ENCODE measurements at places on chromosomes 5 and 9.

GRCh38 chr5:97751540-97751939, 568.5 kb upstream of the RIOK2 start:
- no peaks in the 10 kb centered on the region for H3K27me3 ChIP-seq
- H3K4me3 ChIP-seq = no peak overlapping the region
- no peak overlapping the region for H3K27ac ChIP-seq
- DNase-seq = no peak
- no peaks in the 10 kb centered on the region for H3K36me3 ChIP-seq
- H3K4me1 ChIP-seq = no peaks in the 10 kb centered on the region

DNA sequence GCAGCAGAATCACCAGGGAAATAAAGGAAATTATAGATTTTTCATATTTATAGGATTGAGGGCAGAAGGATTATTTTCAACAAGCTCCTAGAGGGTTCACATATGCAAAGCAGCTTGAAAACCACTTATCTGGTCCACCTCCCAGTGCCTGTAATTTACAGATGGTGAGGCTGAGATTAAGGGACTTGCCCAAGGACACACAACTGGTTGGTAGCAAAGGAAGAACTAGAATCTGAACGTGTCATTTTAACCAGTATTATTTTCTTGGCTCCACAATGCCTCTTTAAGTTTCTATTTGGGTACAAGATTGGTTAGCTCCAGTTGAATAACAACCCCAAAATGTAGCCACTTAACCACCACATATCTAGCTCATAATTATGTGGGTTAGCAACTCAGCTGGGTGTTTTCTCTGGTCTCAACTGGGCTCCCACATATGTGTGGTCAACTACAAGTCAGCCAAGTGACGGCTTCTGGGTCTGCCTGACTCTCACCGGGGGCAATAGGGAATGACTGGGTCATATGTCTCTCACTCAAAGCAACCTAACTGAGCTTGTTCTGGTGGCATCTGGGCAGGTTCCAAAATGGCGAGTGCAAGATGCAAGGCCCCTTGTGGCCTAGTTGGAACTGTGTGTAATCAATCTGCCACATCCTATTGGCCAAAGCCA, 127.7 kb downstream of the ZDHHC21 start:
- H3K36me3 ChIP-seq = no peaks in the 10 kb centered on the region
- no peaks in the 10 kb centered on the region for H3K4me1 ChIP-seq
- DNase-seq = no peak
- no peak overlapping the region for H3K4me3 ChIP-seq

DNA sequence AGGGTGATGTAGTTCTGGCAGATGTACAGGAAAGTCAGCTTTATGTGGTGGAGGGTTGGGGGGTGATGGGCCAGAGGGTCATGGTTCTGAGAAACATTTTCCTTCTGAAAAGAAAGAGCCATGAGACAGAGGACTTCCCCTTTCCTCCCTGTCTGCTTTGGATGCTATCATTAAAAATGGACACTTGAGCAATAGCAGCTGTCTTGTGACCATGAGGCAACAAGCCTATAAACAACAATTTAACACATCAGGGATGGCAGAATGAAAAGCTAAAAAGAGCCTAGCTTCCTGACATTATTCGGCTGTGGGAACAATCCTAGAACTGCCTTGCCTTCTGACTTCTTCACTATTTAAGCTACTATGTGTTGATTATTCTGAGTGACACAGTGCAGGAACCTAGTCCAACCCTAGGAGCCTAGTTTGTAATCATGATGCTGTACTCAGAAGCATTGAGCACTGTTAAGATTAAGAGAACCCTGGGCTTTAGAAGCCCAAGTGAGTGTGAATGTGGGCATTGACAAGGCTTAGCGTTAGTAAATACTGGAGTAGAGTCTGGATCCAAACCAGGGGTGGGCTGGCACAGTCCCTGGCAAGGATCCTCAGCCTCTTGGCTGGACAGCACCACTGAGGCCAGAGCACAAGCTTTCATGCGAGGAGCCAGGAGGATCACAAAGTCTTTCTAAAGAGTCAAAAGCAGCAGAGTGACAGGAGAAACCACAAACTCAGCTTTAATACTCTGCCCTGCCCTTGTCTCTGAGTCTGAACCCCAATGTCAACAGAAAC, 178.5 kb upstream of the EGFLAM start:
- no peaks in the 10 kb centered on the region for H3K27me3 ChIP-seq
- H3K4me1 ChIP-seq = no peaks in the 10 kb centered on the region
- no peak overlapping the region for H3K4me3 ChIP-seq

DNA sequence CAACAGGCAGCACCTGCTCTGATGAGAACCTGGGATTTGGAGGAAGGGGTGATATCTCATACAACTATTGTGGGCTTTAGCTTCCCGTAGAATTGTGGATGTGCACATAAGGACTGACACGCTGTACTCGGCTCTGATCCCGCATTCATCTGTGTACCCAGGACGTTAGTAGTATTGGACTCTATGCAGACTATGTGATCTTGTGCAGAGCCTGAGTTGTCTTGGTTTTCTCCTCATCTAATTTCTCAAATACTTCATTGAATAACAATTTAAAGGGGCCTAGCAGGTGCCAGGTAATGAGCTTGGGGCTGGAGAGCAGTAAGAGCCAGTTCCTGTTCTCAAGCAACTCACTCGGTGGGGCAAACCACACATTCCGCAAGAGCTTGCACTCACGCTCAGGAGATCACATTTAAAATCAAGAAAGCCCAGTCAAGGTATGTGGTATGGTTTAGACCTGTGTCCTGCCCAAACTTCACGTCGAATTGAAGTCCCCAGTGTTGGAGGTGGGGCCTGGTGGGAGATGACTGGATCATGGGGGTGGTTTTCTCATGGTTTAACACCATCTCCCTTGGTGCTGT, 14.8 kb downstream of the C5orf15 start:
- H3K27ac ChIP-seq = peak overlapping the region; percentile 18
- no peaks in the 10 kb centered on the region for H3K36me3 ChIP-seq
- no peak for DNase-seq
- H3K4me3 ChIP-seq = no peak overlapping the region

- no peak overlapping the region for H3K27ac ChIP-seq
- H3K27me3 ChIP-seq = no peaks in the 10 kb centered on the region
- H3K36me3 ChIP-seq = no peaks in the 10 kb centered on the region
- H3K4me1 ChIP-seq = peaks cover under 1% of the 10 kb centered on the region
- no peak for DNase-seq
Observed at GRCh38 chr5:159933531-159934485, 17.5 kb downstream of the ADRA1B start.

DNA sequence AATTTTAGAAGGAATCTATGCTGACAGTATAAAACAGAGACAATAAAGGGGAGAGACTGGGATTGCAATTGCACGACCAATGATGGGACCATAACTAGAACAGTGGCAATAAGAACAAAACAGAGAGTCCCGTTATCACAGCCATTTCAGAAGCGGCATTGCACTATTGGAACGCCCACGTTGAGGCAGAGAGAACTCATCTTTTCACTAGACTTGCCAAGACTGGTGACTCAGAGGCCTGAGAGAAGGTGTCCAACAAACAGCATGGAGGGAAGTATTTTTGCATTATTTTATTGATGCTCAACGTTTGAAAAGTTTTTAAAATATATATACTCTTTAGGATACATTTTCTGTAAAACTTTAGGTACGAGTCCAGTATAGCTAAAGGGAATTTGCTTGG, 737.7 kb downstream of the TLE1 start:
- no peaks in the 10 kb centered on the region for H3K27me3 ChIP-seq
- no peak overlapping the region for H3K27ac ChIP-seq
- no peak for DNase-seq
- peaks cover 9% of the 10 kb centered on the region for H3K4me1 ChIP-seq
- H3K4me3 ChIP-seq = no peak overlapping the region

GRCh38 chr9:114276908-114277821, 45.7 kb upstream of the ORM1 start:
- peaks cover 25% of the 10 kb centered on the region for H3K4me1 ChIP-seq
- no peaks in the 10 kb centered on the region for H3K36me3 ChIP-seq
- no peaks in the 10 kb centered on the region for H3K27me3 ChIP-seq
- no peak for DNase-seq

GRCh38 chr9:135979547-135980166, 18.5 kb upstream of the UBAC1 start:
- DNase-seq = no peak
- H3K4me1 ChIP-seq = peaks cover 8% of the 10 kb centered on the region
- H3K4me3 ChIP-seq = no peak overlapping the region
- no peaks in the 10 kb centered on the region for H3K36me3 ChIP-seq
- no peak overlapping the region for H3K27ac ChIP-seq

DNA sequence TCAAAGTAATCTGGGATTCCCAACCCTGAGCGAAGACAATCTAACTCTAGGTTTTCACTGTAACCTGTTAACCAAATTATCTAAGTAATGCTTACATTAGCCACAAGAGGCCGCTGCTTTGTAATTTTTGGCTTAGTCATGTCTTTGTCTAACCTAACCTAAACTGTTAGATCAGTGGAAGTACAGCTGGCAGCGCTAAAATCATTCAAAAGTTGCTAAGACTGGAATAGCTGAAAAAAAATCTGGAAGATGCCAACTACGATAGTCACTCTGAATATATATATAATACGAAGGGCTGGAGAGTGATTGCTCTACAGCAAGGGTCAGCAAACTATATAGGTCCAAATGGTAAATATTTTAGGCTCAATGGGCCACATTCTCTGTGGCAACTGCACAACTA, 60.2 kb downstream of the FBXO38 start:
- no peak overlapping the region for H3K4me3 ChIP-seq
- no peaks in the 10 kb centered on the region for H3K27me3 ChIP-seq
- H3K27ac ChIP-seq = no peak overlapping the region
- no peaks in the 10 kb centered on the region for H3K36me3 ChIP-seq

DNA sequence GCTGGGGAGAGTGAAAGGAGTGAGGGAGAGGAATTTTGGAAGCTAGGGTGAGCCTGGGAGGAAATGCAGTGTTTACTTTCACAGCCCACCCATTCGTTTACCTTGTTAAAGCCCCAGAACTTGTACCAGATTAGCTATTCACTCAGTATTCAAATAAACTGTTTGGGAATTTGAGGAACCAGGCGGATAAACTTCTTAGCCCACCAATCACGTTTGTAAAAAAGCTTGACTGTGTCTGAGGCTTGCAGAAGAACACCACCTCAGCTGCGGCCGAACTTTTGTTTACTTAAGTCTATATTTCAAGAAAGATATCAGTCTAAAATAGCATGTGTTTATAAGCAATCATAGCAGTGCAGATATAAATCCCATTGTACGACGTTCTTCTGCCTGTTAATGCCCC, 5.2 kb upstream of the TLE1 start:
- peaks cover 9% of the 10 kb centered on the region for H3K4me1 ChIP-seq
- no peak overlapping the region for H3K27ac ChIP-seq
- H3K36me3 ChIP-seq = no peaks in the 10 kb centered on the region
- no peak for DNase-seq
- H3K4me3 ChIP-seq = no peak overlapping the region

DNA sequence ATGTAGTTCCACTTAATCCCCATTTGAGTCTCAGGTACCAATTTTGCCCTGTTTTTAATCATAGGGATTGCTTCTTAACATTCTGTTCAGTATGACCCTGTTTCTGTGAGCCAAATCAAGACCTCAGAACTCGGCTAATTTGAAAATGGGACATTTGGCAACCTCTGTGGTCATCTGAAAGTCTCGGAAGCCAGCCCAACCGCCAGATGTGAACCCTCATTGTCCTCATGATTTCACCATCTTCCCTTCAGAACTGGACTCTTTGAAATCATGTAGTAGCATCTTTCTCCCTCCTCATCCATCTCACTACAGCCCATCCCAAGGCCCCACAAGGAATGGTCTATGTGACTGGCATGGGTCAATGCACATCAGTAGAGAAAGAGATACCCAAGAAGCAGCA, 88.9 kb downstream of the S1PR3 start:
- peak overlapping the region; percentile 61 for H3K27ac ChIP-seq
- no peaks in the 10 kb centered on the region for H3K27me3 ChIP-seq
- H3K4me3 ChIP-seq = no peak overlapping the region
- H3K36me3 ChIP-seq = no peaks in the 10 kb centered on the region
- peak; percentile 92 for DNase-seq

DNA sequence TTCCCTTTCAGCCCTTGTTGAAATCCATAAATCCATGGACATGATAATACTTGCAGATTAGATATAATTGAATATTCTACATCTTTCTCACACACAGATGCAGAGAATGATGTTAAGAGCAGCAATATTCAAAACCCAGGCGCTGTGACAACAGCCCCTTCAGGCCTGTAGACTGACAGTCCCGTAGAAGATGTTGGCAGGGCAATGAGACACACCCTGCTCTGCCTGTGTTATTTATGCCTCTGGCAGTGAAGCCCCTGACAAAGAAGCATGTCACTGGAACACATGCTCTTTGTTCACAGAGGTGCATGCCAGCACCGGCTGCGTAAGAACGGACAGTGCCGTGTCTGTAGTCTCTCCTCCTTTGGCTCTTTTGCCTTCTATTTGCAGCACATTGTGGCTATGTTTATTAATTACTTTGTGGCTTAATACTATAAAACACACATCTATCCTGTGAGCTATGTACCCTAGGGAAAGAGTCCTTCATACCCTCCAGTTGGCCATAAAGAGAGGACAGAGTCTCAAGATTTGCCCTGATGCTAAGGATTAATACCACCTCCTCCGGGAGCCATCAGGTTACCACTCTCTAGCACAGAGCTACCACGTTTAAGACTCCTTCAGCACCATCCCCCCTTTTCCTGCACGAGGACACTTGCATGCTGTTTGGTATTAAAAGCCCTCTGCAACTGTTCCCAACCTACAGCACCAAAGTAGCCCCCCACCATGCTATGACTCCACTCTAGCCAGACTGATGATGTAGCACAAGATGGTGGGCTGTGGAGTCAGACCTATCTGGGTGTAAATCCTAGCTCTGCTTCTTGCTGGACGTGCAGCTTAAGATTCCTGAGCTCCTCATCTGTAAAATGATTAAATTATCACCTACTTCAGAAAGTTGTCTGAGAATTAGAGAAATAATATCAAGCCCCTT, 2.0 kb upstream of the ANP32B start:
- DNase-seq = no peak
- H3K4me3 ChIP-seq = no peak overlapping the region
- peak overlapping the region; percentile 100 for H3K27ac ChIP-seq
- no peaks in the 10 kb centered on the region for H3K36me3 ChIP-seq

DNA sequence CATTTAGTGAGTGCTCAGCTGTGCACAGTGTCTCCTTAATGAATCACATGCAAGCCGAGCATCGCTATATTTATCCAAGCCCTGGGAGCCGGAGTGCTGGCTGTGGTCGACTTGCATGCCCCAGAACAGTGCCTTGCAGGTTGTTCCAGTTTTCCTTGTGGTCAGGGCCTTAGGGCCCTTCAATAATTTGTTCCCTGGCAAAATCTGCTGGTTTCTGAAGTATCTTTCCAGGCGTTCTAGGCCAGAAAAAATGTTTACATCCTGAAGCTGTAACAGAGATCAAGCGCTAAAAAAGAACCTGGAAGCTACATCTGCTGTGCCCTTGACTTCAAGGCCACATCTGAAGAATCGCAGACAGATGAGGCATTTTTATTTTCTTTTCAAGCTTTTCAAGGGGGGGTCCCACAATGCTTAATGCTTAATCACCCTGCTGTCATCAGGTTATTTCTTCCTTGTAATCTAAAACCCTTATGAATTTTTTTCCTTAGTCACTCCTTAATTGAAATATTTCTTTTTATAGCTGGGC, 105.8 kb downstream of the DOCK2 start:
- H3K27ac ChIP-seq = no peak overlapping the region
- no peak for DNase-seq
- H3K4me3 ChIP-seq = no peak overlapping the region
- H3K27me3 ChIP-seq = no peaks in the 10 kb centered on the region
